Karpas-422 (cell line): ENCODE measurements at places on chromosomes 2 and 18.

GRCh38 chr18:60327880-60328279 is 44.7 kb downstream of the MC4R start:
- no peak for DNase-seq

- DNase-seq = peak; percentile 97
These were observed 96.2 kb downstream of the CABLES1 start for GRCh38 chr18:23231340-23232021.

DNA sequence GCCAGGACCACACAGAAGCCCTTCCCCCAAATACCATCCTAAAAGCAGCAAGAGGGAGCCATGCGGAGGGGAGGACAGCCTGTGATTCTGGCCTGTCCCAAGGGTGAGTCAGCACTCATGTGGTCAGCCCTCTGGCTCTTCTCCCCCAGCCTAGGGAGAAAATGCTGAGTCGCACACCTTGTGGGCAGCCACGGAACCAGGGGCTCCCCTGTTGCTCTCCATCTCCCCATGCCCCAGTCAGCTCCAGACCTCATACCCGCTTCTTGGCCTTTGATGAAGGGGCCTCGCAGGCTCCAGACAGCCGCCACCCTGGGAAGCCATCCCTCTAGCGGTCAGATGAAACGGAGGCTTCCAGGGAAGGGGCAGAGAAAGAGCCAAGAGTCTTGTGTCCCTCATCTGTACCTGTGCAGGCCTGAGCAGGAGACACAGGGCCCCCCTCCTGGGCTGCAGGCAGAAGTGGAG is 181.3 kb upstream of the SIX2 start:
- DNase-seq = no peak

GRCh38 chr18:58789876-58790240 is 74.8 kb upstream of the ZNF532 start:
- DNase-seq = no peak

- no peak for DNase-seq
These were observed 88.4 kb upstream of the AFF3 start for GRCh38 chr2:100230754-100231153.

DNA sequence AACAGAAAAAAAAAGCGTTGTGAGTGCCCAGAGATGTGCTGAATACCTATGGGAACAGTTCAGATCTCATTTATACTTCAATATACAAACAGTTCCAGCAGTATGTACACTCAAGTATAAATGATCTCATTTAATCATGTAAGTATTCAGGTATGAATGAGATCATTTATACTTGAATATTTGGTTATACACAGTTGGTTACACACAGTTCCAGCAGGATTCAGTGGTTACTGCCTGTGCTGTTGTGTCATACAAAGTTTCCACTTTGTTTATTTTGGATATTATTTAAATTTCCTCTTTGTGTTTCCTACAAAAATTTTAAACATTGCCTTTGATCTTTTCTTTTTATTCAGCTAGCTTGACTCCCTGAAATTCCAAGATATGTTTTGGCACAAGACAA is 293.5 kb upstream of the SLC39A10 start:
- DNase-seq = no peak

DNA sequence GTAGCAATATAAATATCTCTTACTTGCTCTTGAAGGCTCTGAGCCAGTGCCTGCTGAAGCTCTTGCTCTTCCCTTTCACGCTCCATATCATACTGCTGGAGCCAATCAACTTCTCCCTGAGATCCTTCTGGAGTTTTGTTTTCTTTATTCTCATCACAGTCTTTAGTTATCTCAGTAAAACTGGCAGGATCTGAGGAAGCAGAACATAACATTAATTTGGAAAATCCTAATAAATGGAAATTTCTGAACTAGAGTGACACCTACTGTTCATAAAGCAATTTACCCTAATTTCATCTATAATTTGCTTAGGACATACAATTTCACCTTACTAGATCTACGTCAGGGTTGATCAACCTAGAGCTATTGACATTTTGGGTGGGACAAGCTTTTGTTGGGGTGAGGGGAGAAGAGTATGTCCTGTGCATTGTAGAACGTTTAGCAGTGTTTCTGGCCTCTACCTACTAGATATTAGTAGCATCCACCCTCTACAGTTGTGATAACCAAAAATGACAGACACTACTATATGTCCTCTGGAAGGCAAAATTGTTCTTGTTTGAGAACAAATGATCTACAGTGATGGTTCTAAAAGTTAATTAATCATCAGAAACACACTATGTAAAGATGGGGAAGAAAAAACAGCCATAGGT is 47.2 kb downstream of the VIL1 start:
- DNase-seq = peak; percentile 63

GRCh38 chr18:10167759-10168158 is 253.9 kb downstream of the VAPA start:
- no peak for DNase-seq

DNA sequence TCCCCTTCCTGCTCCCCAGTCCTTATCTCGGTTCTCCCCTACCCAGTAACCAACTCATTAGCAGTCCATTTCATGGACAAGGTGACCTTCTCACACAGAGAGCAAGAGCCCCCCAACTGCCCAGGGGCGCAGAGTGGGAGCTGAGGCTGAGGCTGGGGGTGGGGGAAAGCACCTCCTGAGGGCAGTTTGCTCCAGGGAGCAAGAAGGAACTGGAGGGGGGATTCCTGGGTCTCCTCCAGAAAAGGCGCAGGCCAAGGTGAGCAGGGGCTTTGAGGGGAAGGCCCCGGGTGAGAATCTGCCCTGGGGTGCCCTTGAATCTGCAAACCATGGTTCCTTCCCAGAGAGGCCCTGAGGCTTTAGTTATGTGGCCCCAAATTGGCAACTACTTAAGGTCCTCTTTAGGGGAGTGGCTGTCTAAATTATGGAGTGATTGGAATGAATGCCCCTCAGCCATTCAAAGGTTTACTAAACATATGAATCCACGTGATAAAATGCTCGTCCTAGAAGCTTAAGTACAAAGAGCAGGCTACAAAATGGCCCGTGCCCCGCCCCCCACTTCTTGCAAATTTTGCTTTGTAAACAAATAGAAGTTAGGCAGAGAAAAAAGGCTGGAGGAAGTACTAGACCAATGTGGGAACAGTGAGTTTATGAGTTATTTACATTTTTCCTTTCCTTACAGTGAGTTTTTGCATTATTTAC is 123.5 kb upstream of the HS6ST1 start:
- no peak for DNase-seq
